ENCODE measurements at places on chromosomes 12 and 14. TPM values are rescaled to one million over a fixed set of nuclear protein-coding genes. Genes with fewer than 3 reads are reported as not detected.

Gene ACAD10
- total RNA-seq, result 38.5 TPM

GRCh38 chr14:68510201-68511128 is 282.4 kb downstream of the ZFP36L1 start:
- H3K27me3 ChIP-seq, result no peaks in the 10 kb centered on the region
- H3K27ac ChIP-seq, result peak overlapping the region; percentile 14
- H3K4me1 ChIP-seq, result peaks cover 16% of the 10 kb centered on the region
- H3K4me3 ChIP-seq, result no peak overlapping the region
- no peaks in the 10 kb centered on the region for H3K36me3 ChIP-seq

- no peak for DNase-seq
- no peaks in the 10 kb centered on the region for H3K27me3 ChIP-seq
- H3K4me3 ChIP-seq, result no peak overlapping the region
- no peaks in the 10 kb centered on the region for H3K4me1 ChIP-seq
- no peaks in the 10 kb centered on the region for H3K36me3 ChIP-seq
Measured at GRCh38 chr14:36915081-36915480, 253.4 kb downstream of the PAX9 start.

Gene AQP6
- not detected for total RNA-seq

Gene IAPP
- not detected for total RNA-seq

DNA sequence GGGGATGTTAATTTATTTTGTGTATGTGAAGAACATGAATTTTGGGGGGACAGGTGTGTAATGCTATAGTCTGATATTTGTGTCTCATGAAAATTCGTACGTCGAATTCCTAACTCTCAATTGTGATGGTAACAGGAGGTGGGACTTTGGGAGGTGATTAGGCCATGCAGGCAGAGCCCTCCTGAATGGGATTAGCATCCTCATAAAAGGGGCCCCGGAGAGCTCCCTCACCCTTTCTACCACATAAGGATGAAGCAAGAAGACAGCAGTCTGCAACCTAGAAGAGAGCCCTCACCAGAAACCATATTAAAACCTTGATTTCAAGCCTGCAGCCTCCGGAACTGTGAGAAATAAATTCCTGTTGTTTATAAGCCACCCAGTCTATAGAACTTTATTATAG is 165.4 kb downstream of the MDGA2 start:
- no peaks in the 10 kb centered on the region for H3K4me1 ChIP-seq
- no peak for DNase-seq
- H3K36me3 ChIP-seq, result no peaks in the 10 kb centered on the region
- no peak overlapping the region for H3K4me3 ChIP-seq

GRCh38 chr14:33404964-33405574 is 466.4 kb downstream of the NPAS3 start:
- H3K4me1 ChIP-seq, result no peaks in the 10 kb centered on the region
- no peak overlapping the region for H3K4me3 ChIP-seq
- no peaks in the 10 kb centered on the region for H3K36me3 ChIP-seq
- no peaks in the 10 kb centered on the region for H3K27me3 ChIP-seq
- DNase-seq, result no peak

Gene FOXJ2
- 8.6 TPM for total RNA-seq

Gene BHLHE41
- total RNA-seq, result 12.8 TPM

GRCh38 chr12:19010087-19010486 is 119.4 kb upstream of the PLEKHA5 start:
- H3K36me3 ChIP-seq, result no peaks in the 10 kb centered on the region
- no peak for DNase-seq
- H3K27ac ChIP-seq, result no peak overlapping the region
- no peaks in the 10 kb centered on the region for H3K4me1 ChIP-seq

DNA sequence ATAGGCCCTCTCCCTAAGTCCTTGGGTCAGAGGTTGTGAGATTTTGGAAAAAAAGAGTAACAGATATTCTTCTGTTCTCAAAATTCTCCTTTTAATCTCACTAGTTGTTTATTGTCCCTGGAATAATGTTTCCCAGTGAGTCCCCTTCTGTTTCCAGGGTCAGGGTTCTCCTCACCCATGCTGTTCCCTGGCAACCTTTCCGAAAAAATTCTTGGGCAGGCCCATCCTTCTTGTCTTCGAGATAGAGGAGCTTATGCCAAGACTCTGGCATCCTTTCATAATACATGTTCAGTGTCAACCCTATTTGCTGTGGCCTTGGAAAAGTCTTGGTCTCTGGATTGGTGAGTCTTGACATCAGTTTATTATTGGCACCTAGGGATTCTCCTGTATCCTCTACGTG is 212.4 kb upstream of the FAR2 start:
- H3K27ac ChIP-seq, result no peak overlapping the region
- no peaks in the 10 kb centered on the region for H3K27me3 ChIP-seq
- H3K4me3 ChIP-seq, result no peak overlapping the region
- H3K4me1 ChIP-seq, result no peaks in the 10 kb centered on the region
- H3K36me3 ChIP-seq, result no peaks in the 10 kb centered on the region
- DNase-seq, result no peak

DNA sequence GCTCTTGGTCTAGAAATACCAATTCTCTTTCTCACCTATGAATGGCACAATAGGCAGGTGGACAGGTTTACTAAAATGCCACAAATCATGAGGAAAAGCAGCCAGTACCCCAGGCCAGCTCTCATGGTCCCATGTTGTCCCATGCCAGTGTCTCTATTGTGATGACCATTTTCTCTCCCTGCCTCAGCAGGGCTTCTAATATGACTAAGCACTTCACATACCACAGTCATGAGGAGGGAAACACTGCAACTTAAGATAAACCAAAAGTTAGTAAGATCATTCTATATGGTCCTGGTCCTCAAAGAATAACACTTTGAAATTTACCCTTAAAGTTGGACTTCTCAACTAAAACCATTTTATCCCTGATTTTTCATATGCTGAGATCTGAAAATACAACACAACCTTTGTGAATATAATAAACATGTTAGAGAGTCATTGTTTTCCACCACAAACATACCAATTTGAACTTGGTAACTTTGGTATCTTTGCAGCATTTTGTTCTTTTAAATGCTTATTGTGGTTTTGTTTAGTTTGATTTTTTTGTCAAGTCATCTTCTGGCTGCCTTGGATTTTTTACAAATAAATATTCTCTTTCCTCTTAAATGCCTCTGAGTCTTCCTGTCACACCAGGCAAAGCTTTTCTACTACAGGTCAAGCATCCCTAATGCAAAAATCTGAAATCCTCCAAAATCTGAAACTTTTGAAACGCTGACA is 3.6 kb downstream of the TTC5 start:
- H3K36me3 ChIP-seq, result peaks cover 37% of the 10 kb centered on the region
- no peak overlapping the region for H3K27ac ChIP-seq
- H3K4me1 ChIP-seq, result peaks cover 15% of the 10 kb centered on the region

- no peaks in the 10 kb centered on the region for H3K36me3 ChIP-seq
- DNase-seq, result peak; percentile 46
- H3K4me3 ChIP-seq, result peak overlapping the region; percentile 66
- no peak overlapping the region for H3K27ac ChIP-seq
- no peaks in the 10 kb centered on the region for H3K27me3 ChIP-seq
Measured at GRCh38 chr12:120584343-120585149, 3.3 kb upstream of the POP5 start.

- H3K27ac ChIP-seq, result no peak overlapping the region
- H3K4me1 ChIP-seq, result no peaks in the 10 kb centered on the region
- H3K27me3 ChIP-seq, result no peaks in the 10 kb centered on the region
- peaks cover 8% of the 10 kb centered on the region for H3K36me3 ChIP-seq
- DNase-seq, result no peak
Measured at GRCh38 chr12:66142826-66143225, 12.3 kb upstream of the LLPH start.

DNA sequence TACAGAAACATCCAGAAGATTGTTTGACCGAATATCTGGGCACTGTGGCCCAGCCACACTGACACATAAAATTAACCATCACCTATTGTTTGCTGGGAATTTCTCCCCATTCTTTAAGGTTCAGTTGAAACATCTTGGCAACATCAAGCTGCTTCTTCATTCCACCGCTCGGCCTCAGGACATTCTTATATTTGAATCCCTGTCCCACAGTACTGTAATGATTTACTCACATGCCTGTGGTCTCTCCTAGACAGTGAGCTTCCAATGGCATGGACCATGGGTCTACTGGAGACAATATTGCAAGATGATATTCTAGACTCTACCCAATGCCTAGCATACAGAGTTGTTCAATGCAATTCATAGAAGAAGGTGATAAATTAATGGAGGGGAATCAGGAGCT is 56.1 kb downstream of the EMP1 start:
- H3K36me3 ChIP-seq, result no peaks in the 10 kb centered on the region
- H3K4me3 ChIP-seq, result no peak overlapping the region
- H3K4me1 ChIP-seq, result peaks cover 4% of the 10 kb centered on the region
- no peaks in the 10 kb centered on the region for H3K27me3 ChIP-seq
- no peak for DNase-seq
- H3K27ac ChIP-seq, result no peak overlapping the region

GRCh38 chr14:74955229-74956026 is at the start of gene PGF:
TSS of gene PGF (minus strand) at chr14:74955597. CDS start at chr14:74955242, 355 bp downstream.
- peak; percentile 75 for DNase-seq
- no peaks in the 10 kb centered on the region for H3K4me1 ChIP-seq
- no peaks in the 10 kb centered on the region for H3K36me3 ChIP-seq

GRCh38 chr12:99281277-99281676 is 366.3 kb upstream of the GARIN6 start:
- no peaks in the 10 kb centered on the region for H3K36me3 ChIP-seq
- H3K27ac ChIP-seq, result no peak overlapping the region
- H3K27me3 ChIP-seq, result no peaks in the 10 kb centered on the region
- H3K4me3 ChIP-seq, result no peak overlapping the region
- no peak for DNase-seq
- H3K4me1 ChIP-seq, result no peaks in the 10 kb centered on the region

DNA sequence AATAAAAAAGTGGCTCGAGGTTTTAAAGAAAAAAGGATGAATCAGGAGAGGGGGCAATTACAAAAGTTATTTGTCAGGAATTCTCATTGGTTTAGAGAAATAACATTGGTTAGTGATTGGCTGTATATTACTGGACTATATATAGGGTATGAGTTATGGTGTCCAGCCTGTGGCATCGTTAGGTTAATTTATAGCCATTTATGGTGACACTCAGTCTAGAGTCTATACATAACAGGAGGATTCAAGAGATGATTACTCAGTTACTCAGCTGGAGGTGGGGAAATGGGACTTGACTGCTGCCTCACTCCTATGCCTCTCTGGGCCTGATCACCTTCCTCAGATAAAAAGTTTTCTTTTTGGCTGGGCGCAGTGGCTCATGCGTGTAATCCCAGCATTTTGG is 25.6 kb upstream of the NFYB start:
- no peak overlapping the region for H3K4me3 ChIP-seq
- no peaks in the 10 kb centered on the region for H3K4me1 ChIP-seq
- H3K36me3 ChIP-seq, result no peaks in the 10 kb centered on the region
- H3K27ac ChIP-seq, result no peak overlapping the region
- no peaks in the 10 kb centered on the region for H3K27me3 ChIP-seq
- DNase-seq, result no peak

DNA sequence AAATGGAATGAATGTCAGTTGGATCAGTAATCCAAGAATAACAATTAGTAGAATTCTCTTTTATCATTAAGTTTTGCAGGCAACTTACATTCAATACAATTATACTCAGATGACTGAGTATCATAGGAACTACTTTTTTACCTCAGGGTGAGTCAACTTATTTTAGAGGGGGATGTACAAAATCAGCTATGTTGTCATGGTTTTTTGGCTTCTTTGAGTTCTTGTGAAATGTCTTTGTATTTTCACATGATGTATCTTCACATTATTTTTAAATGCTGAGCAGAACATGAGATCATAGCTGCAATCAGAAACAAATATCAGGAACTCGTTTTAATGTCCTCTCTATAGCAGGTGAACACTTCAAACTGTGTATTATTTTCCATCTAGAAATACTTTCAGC is 65.3 kb upstream of the PTPRR start:
- no peak for DNase-seq
- H3K36me3 ChIP-seq, result no peaks in the 10 kb centered on the region
- H3K27me3 ChIP-seq, result no peaks in the 10 kb centered on the region

DNA sequence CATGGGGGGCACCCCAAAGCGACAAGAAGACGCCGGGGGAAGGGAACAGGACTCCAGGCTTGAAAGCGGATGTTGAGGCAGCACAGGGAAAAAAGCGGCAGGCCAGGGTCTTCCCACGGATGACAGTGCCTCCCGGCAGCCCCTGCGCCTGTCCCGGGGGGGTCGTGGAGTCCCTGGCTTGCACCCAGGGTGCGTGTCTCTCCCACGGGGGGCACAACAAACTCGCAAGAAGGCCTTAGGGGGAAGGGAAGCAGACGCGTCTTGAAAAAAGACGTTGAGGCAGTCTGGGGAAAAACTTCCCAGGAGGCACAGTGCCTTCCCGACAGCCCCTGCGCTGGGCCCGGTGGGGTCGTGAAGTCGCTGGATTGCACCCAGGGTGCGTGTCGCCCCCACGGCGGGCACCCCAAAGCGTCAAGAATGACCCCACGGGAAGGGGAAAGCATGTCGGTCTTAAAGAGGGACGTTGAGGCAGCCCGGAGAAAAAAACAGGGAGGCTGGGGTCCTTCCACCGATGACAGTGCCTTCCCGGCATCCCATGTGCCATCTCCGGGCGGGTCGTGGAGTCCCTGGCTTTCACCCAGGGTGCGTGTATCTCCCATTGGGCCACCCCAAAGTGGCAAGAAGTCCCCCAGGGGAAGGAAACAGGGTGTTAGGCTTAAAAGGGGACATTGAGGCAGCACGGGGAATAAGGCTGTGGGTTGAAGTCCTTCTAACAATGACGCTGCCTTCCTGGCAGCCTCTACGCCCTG is 159.9 kb upstream of the ALG10B start:
- H3K36me3 ChIP-seq, result no peaks in the 10 kb centered on the region
- H3K4me1 ChIP-seq, result no peaks in the 10 kb centered on the region
- H3K4me3 ChIP-seq, result no peak overlapping the region
- no peak overlapping the region for H3K27ac ChIP-seq

Gene C12orf50
- 0.12 TPM for total RNA-seq

- H3K4me1 ChIP-seq, result peaks cover 57% of the 10 kb centered on the region
- no peak overlapping the region for H3K27ac ChIP-seq
- no peak for DNase-seq
- no peak overlapping the region for H3K4me3 ChIP-seq
- no peaks in the 10 kb centered on the region for H3K36me3 ChIP-seq
- H3K27me3 ChIP-seq, result no peaks in the 10 kb centered on the region
Measured at GRCh38 chr12:124542021-124542949, 25.1 kb downstream of the NCOR2 start.

Gene MTA1
- total RNA-seq, result 60.3 TPM

- H3K27ac ChIP-seq, result no peak overlapping the region
- H3K36me3 ChIP-seq, result peaks cover 57% of the 10 kb centered on the region
- no peaks in the 10 kb centered on the region for H3K4me1 ChIP-seq
- no peak overlapping the region for H3K4me3 ChIP-seq
- DNase-seq, result no peak
Measured at GRCh38 chr14:101065246-101065645, 161.7 kb upstream of the RTL1 start.

GRCh38 chr14:58947814-58948445 is 240.5 kb upstream of the DAAM1 start:
- no peaks in the 10 kb centered on the region for H3K27me3 ChIP-seq
- no peak overlapping the region for H3K4me3 ChIP-seq
- DNase-seq, result no peak
- no peaks in the 10 kb centered on the region for H3K36me3 ChIP-seq
- no peak overlapping the region for H3K27ac ChIP-seq

Gene HSPB8
- 4.0 TPM for total RNA-seq
